CD4-positive, alpha-beta T cell treated with Interleukin-17A for 1 hour (primary cell): ENCODE measurements at places on chromosomes 11 and 22.

DNA sequence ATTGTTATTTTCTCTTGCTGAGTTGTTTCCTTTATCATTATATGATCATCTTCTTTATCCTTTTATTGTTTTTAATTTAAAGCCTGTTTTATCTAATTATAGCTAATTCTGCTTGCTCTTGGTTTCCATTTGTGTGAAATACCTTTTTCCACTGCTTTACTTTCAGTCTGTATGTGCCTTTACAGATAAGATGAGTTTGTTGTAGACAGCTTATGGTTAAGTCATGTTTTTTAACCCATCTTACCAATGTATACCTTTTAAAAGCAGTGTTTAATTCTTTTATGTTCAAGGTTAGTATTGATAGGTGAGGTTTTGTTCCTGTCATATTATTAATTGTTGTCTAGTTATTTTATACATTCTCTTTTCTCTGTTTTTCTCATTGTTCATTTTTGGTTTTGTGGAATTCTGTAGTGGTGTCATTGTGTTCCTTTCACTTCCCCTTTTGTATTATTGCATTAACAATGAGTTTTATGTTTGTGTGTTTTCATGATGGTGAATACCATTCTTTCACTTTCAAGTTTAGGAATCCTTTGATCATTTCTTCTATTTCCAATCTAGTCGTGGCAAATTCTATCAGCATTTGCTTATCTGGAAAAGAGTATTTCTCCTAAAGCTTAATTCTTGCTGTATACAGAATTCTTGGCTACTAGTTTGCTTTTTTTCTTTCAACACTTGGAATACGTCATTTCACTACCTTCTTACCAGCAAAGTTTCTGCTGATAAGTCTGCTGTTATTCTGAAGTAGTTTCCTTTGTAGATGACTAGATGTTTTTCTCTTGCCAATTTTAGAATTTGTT lies 21.8 kb downstream of the OR5AN1 start:
- no peak for DNase-seq

GRCh38 chr11:65417702-65418430 lies 4.7 kb upstream of the NEAT1 start:
- DNase-seq: peak; percentile 54

DNA sequence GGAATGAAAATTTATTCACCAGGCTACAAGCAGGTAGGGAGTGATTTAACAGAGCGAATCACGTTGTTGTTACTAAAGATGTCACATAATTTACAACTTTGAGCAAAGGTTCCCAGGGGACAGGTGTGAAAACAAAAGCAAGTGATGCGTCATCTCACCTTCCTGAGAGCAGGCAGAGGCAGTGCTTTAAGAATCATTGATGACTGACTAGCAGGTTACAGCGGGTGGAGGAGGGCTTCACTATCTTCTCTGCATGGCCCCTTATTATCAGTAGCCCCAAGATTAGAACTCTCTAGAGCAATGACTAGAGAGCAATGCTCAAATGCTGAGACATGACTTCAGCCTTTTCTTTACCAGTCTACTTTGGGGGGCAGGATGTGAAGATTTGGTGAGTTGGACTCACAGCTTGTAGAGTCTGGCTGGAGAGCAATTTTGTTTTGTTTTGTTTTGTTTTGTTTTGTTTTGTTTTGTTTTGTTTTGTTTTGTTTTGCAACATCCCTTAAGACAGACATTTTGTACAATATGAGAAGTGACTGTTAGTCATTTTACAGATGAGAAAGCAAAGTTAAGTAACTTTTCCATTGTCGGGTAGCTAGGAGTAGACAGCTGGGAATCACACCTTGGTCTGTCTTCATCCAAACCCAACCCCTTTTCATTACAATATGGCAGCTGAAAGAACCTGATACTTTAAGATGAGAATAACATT lies 84.8 kb downstream of the SLC1A2 start:
- peak; percentile 36 for DNase-seq

GRCh38 chr11:61890529-61891330 lies 615 bp downstream of the FADS3 start:
- DNase-seq: peak; percentile 31

DNA sequence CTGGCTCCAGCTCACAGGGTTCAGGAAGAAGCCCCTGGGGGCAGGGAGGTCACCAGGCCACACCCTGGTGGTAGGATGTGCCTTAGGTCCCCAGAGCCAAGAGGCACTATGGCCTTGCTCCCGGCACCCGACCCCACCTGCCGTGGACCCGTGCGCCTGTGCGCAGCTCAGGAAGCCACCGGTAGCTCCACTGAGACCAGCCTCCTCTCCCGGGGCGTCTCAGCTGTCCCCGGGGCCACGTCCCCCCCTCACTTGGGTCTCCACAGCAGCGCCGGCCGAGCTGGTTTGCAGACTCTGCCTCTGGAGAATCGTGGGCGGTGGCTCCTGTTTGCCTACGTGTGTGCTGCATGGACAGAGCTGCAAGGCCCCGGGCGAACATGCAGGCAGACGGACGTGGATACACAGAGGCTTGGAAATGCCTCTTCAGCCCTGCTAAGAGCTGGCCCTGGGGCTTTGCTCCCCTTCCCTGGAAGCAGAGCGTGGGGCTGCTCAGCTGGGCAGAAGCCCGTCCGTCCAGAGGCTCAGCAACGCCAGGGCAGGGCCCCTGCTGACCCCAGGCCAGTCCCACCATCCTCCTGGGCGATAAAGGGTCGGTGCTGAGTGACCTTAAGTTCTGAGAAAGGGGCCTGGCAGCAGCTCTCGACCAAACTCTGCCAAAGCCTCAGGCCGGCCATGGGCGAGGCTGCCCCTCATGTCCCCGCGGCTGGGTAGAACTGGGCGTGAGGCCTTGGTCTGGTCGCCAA lies 15.3 kb upstream of the MUC5B start:
- no peak for DNase-seq

DNA sequence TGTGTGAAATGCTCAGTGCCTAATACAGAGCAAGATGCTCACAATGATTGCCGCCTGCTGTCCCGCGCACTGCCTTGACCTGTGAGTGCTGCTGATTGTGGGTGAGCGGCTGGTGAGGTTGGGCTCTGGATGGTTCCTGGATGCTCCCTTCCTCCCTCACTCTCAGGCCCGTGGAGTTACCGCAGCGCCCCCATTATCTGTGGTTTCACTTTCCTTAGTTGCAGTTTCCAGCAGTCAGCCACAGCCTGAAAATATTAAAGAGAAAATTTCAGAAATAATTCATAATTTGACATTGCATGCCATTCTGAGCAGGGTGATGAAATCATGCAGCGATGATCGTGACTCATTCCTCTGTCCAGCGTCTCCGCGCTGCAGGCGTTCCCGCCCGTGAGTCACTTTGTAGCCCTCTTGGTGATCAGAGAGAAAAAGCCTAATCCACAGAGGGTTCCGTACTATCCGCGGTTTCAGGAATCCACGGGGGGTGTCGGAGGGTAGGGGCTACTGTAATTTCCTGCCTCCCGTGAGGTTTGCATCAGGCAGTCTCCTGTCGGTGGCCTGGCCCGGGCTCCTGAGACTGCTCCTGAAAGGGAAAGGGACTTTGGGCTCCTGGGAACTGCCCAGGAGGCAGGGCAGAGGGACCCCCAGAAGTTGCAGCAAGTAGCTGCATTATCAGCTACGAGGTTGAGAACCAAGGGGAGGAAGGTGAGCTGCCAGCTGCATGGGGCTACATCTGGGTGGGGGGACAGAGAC lies 10.6 kb downstream of the RPL3 start:
- DNase-seq: no peak

DNA sequence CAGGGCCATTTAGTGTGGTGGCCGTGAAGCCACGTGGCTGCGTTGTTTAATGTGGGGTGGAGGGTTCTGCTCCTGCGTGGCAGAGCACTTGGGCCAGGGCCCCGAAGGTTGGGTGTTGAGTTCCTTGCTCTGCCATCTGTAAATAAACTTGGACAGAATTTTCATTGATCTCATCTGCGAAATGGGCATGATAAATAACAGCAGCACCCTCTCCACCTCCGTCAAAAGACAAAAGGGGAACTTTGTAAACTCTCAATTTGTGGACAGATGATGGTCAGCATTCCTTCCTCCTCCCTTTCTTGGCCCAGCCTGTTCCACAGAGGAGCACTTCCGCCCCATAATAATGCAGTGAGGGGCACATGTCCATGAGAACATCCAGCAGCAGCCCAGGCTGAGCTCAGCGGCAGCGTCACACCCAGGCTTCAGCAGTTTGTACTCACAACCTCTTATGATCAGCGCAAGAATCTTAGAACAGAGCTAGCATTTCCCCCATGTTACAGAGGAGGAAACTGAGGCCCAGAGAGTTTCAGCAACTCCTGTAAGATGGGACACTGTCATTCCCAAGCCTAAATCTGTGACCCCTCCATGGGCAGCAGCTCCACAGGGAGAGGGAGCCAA lies 874.5 kb downstream of the BRD1 start:
- DNase-seq: no peak

DNA sequence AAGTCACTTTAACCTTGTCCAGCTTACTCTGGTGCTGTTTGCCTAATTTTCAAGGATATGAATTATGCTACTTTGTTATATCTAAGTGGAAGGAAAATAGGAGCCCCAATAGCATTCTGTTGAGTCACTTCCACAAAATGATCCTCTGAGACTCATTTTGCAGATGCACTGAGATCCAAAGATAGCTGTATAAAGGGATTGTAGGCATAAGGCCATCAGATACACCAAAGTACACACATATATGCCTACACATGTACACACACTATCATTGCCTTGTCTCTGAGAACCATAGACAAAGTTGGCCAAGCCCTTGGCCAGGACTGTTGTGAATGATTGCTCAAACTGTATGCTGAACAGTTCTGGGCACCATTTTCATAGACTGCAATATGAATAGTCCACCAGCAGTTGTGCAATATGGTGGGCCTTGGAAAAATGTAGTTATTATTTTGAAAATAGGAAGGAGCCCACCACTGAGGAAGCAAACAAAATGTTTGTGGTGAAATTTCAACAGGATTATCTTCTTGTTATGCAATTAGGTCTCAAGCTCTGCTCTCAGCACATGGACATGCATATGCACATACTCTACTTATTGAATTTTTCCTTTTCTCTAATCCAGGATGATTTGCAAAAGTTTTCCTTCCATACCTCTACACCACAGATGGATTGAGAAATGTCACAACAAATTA lies 186.0 kb upstream of the CTSC start:
- no peak for DNase-seq

GRCh38 chr11:1936072-1936780 lies 10.9 kb upstream of the MRPL23 start:
- DNase-seq: no peak

- DNase-seq: no peak
Observed at GRCh38 chr22:39675947-39676346, 105.4 kb downstream of the CACNA1I start.

DNA sequence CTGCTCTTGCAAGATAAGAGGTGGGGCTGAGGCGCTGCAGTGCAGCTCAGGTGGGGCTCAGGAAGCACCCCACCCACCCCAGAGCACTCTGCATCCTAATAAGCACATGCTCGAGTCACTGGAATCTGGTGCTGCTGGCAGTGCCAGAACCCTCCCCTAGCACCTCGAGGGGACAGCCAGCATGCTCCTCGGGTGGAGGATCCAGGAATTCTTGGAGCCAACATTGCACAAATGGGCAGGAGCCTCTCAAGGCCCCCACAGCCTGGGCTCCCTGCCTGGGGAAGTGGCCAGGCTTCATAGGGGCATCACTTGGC lies 27.5 kb upstream of the CABP7 start:
- no peak for DNase-seq

GRCh38 chr11:18253233-18253632 lies 4.8 kb upstream of the SAA2 start:
- DNase-seq: no peak

DNA sequence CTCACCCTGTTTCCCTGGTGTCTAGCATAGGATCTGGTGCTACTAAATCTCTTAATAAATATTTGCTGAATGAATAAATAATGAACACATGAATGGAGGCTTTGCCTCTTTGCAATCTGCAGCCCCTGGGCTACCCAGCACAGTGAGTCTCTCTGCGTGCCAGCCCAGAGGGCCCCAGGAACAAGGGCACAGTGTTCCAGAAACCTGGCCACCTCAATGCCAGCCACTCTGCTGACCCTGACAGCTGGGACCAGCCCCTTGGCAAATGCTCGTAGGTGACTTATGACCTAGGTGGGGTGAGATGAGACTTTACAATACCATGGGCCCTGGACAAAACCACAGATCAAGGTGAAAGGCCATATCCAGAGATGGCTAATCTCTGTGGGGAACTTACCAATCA lies 31.6 kb downstream of the UQCR10 start:
- no peak for DNase-seq

- no peak for DNase-seq
Observed at GRCh38 chr11:78298291-78298771, 109.6 kb downstream of the USP35 start.

DNA sequence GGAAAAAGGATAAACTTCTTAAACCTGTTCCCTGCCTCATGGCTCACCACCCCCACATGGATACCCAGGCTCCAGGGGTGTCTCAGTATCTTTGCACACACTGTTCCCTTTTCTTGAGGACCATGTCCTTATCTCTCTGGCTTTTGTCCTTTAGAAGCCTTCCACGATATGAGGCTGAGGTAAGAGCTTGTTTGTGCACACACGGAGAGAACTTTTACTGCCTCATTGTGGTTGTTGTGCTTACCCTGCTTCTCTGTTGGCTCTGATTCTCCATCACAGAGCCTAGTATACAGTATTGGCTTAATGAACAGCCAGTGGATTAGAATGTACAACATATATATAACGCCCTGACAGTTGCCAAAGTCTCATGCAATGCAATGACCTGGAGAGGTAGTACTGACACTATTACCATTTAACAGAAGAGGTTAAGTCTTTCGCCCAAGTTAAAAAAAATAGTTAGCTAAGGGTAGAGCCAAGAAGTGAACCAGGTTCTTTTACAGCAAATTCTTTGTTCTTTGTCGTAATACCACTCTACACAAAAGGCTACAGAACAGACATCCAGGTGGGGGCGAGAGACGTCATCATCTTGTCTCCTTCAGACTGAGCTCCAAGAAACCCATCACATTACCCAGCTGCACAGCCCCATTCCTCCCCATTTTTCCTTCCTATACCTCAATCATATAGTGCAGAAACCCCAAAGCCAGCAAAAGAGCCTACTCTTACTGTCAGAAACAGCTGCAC lies 117.3 kb downstream of the PLEKHA7 start:
- no peak for DNase-seq

GRCh38 chr11:44356351-44356750 lies 46.4 kb upstream of the ALX4 start:
- DNase-seq: no peak

GRCh38 chr22:29670626-29671025 lies 49.2 kb upstream of the CABP7 start:
- DNase-seq: no peak

GRCh38 chr11:587978-588380 lies 11.7 kb downstream of the PHRF1 start:
- DNase-seq: peak; percentile 76

DNA sequence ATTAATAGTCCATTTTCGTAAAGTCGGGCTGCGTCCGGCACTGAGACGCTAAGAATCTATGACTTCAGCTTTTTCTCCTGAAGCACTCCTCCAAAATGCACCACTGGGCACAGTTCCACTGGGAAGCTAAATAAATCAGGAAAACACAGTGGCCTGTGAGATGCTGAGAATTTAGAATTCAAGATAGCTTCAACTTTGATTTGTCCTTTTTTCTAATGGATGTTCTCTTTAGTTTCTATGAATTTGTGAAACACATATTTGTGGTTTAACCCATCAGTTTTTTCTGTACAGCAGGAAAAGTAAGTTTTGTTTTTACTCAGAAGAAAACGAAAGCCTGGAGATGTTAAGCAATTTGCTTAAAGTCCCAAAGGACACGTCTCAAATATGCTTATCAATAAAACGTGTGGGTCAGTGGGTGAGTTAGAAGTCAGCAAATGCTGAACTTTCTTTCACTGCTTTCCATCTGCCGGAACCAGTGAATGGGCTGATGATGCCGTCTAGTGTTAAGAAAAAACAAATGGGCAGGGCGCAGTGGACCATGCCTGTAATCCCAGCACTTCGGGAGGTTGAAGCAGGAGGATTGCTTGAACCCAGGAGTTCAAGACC lies 40.7 kb upstream of the CLMP start:
- no peak for DNase-seq

- DNase-seq: no peak
Observed at GRCh38 chr11:116035977-116036376, 531.8 kb upstream of the CADM1 start.
